ENCODE measurements at places on chromosomes 4 and X.

DNA sequence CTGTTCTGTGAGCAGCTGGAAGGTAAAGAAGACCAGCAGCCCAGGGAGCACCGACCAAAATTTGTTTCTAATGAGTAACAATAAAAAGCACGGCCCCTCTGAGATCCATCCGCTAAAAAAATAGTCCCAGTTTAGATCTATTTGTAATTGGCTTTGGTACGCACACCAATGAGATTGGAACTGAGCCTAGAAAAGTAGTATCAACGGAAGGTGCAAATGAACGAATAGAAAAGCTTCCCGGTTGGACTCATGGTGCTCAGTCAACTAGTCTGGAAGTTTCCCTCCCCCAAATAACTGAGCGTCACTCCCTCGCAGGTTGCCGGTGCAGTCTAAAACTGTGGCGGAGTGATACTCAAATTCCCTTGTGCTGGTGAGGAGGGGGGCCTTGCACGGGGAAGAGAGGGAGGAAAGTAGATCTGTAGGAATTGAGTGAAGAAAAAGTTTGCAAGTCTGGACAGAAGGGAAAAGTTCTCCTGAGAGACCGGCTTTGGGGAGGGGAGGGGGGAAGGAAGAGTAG lies at the start of gene COL4A5:
Gene COL4A5, plus strand, starts transcription at position 413 of the 517 bp plus-strand sequence. CDS start 288 bp downstream, outside the sequence.
- DNase-seq: no peak

DNA sequence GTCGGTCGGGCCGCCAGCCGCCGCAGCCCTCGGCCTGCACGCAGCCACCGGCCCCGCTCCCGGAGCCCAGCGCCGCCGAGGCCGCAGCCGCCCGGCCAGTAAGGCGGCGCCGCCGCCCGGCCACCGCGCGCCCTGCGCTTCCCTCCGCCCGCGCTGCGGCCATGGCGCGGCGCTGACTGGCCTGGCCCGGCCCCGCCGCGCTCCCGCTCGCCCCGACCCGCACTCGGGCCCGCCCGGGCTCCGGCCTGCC lies 213 bp downstream of the NFKB1 start:
- DNase-seq: no peak

DNA sequence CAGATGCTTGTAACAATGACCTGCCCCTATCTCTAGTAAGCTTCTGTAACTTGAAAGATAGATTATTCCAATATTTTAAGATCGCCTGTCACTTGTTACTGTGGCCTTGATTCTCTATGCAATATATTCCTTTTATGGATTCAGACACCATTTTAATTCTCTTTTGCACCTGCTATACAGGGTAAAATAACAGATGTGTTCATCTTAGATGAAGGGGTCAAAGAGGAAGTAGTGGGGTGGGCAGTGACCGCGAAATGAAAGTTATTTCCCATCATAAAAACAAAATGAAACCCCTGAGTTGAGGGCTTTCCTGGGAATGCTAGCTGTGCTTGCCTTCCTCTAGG lies 175.9 kb downstream of the TSPAN5 start:
- no peak for DNase-seq

DNA sequence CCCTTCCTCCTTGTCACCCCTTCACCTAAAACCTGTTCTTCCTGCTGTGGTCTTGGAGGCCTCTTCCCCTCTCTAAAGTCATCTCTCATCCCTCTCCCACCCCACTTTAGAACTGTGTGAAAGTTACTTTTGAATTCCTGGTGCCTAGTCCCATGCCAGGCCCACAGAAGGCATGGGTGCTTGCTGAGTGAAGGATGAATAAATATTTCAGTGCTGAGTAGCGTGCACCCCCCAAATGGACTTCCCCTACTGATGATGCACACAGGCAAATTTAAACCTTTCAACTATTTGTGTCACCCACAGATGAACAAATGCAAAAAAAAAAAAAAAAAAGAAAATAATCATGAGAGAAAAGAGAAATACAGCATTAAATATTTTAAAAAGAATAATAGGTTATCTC lies 19.8 kb downstream of the PSMD10 start:
- no peak for DNase-seq

GRCh38 chr4:183211533-183211932 lies 108.5 kb downstream of the CLDN22 start:
- no peak for DNase-seq

DNA sequence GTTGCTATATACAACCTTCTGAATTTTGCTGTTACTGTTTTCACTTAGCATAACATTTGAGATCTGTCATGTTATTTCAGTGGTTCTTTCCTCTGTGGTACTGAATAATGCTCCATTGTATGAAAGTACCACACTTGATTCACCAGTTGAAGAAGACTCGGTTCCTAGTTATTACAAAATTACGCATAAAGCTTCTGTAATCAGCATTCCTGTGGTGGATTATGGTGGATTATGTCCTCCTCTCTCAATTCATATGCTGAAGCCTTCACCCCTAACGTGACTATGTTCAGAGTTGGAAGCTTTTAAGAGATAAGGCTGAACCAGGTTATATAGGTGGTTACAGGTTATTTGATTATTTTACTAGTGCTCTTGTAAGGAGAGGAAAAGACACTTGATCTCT lies 2143.5 kb upstream of the AGA start:
- no peak for DNase-seq
